ENCODE measurements at places on chromosomes 5 and 9.

DNA sequence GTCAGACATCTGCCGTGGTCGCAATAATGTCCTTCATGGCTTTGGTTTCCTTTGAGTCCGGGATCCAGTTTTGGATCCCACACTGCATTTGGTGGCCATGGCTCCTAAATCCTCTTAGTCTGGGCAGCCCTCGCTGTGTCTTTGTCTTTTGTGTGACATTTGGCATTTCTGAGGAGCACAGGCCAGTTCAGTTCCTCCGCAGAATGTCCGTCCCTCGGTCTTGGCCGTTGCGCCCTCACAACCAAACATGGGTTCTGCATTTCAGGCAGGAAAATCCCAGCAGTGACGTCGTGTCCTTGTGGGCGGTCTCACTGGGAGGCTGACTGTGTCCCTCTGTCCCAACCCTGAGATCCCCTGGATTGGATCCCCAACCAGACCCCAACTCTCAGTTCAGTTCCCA, 172.9 kb upstream of the PPP1R26 start:
- no peak for DNase-seq
- H3K36me3 ChIP-seq = no peaks in the 10 kb centered on the region

- H3K36me3 ChIP-seq = no peaks in the 10 kb centered on the region
- no peak overlapping the region for H3K27ac ChIP-seq
- H3K4me1 ChIP-seq = no peaks in the 10 kb centered on the region
- H3K4me3 ChIP-seq = no peak overlapping the region
These were observed 995.4 kb upstream of the WWC1 start for GRCh38 chr5:167296066-167296465.

GRCh38 chr5:59320420-59320819, 573.1 kb downstream of the PDE4D start:
- no peaks in the 10 kb centered on the region for H3K36me3 ChIP-seq
- H3K27me3 ChIP-seq = peaks cover 13% of the 10 kb centered on the region
- no peak for DNase-seq
- H3K4me1 ChIP-seq = no peaks in the 10 kb centered on the region

- peak within 1 kb of the TSS; percentile 40 for H3K4me3 ChIP-seq
- DNase-seq = no peak
- peaks cover 74% of the 10 kb centered on the region for H3K27me3 ChIP-seq
These were observed at the start of gene IRX4 for GRCh38 chr5:1882337-1883119. TSS of gene IRX4 (minus strand) at chr5:1882925. CDS start at chr5:1882647, 278 bp downstream.

DNA sequence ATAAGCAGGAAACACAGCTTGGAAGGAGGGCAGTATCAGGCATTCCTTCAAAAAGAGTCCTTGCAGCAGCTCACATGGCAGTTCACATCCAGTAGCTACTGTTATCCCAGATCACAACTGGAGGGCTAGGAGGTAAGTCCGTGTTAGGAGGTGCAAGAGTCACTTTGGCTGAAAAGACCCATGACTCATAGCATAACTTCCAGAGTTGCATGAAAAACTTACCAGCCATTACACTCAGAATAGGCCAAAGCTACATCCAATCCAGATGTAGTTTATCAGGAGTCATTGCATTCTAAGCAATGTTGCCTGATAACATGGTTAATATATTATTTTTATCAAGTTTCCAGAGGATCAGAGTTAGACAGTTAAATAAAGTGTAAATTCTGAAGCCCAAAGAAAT, 1126.4 kb upstream of the SEMA6A start:
- H3K4me3 ChIP-seq = no peak overlapping the region
- no peaks in the 10 kb centered on the region for H3K4me1 ChIP-seq
- no peak for DNase-seq

GRCh38 chr9:112086627-112087026, 88.5 kb downstream of the SUSD1 start:
- no peak overlapping the region for H3K27ac ChIP-seq
- no peaks in the 10 kb centered on the region for H3K27me3 ChIP-seq
- no peak for DNase-seq
- peaks cover 3% of the 10 kb centered on the region for H3K36me3 ChIP-seq

- no peaks in the 10 kb centered on the region for H3K36me3 ChIP-seq
- no peak for DNase-seq
- no peak overlapping the region for H3K4me3 ChIP-seq
- H3K4me1 ChIP-seq = no peaks in the 10 kb centered on the region
- H3K27me3 ChIP-seq = peaks cover 12% of the 10 kb centered on the region
These were observed 64.6 kb upstream of the FCN1 start for GRCh38 chr9:134982311-134982710.

DNA sequence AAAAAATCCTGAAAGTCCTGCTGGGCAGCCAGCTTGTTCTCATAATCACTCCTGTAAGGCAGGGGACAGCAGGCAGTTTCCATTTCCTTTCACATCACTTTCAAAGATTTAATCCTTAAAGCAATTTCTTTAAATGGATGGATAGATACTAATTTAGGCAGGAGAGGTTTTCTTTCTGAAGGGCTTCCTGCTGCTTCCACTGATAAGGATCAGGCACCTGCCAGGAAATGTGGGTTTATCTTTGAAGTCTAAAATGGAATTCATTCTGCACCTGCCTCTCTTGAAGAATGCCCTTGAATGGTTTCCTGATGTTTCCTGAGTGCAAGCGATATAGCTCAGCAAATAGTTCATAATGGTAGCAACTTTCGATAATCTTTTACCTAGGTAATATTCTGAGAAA, 64.5 kb downstream of the STARD4 start:
- H3K27me3 ChIP-seq = no peaks in the 10 kb centered on the region
- H3K36me3 ChIP-seq = peaks cover 23% of the 10 kb centered on the region
- H3K4me1 ChIP-seq = peaks cover 8% of the 10 kb centered on the region
- no peak for DNase-seq
- H3K27ac ChIP-seq = no peak overlapping the region

- H3K36me3 ChIP-seq = no peaks in the 10 kb centered on the region
- no peaks in the 10 kb centered on the region for H3K4me1 ChIP-seq
- H3K4me3 ChIP-seq = no peak overlapping the region
- DNase-seq = no peak
- H3K27me3 ChIP-seq = peaks cover 6% of the 10 kb centered on the region
These were observed 222.0 kb upstream of the KLF4 start for GRCh38 chr9:107711542-107711941.

GRCh38 chr5:135934939-135935338, 19.8 kb downstream of the LECT2 start:
- H3K27me3 ChIP-seq = peaks cover 31% of the 10 kb centered on the region
- DNase-seq = no peak
- H3K4me3 ChIP-seq = no peak overlapping the region
- no peak overlapping the region for H3K27ac ChIP-seq
- H3K4me1 ChIP-seq = no peaks in the 10 kb centered on the region
- H3K36me3 ChIP-seq = no peaks in the 10 kb centered on the region

- no peaks in the 10 kb centered on the region for H3K27me3 ChIP-seq
- H3K27ac ChIP-seq = peak overlapping the region; percentile 34
- H3K4me1 ChIP-seq = peaks cover 77% of the 10 kb centered on the region
These were observed 60.9 kb downstream of the TLE4 start for GRCh38 chr9:79632705-79633104.

- peaks cover 30% of the 10 kb centered on the region for H3K36me3 ChIP-seq
- no peak overlapping the region for H3K4me3 ChIP-seq
- DNase-seq = no peak
- no peak overlapping the region for H3K27ac ChIP-seq
- no peaks in the 10 kb centered on the region for H3K27me3 ChIP-seq
- peaks cover 51% of the 10 kb centered on the region for H3K4me1 ChIP-seq
These were observed 43.2 kb downstream of the PSMB7 start for GRCh38 chr9:124372038-124372437.

DNA sequence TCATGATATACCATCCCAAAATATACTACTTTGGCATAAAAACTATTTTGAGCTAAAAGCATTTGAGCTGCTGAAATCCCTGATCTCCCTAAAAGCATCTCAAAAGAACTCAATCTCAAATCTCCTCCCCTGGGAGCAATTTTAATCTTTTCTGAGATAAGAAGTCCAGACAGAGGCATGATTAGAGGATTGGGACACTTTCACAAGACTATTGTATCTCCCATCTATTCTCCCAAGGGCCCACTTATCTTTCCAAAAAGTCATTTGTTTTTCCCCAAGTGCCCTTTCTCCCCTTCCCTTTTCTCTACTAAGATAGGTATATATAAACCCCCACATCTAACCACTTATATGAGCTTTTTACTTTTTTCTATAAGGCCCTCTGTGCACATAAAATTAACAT, 79.7 kb downstream of the ALDH7A1 start:
- DNase-seq = no peak
- H3K4me1 ChIP-seq = peaks cover 15% of the 10 kb centered on the region
- H3K27ac ChIP-seq = no peak overlapping the region
- H3K27me3 ChIP-seq = no peaks in the 10 kb centered on the region
- H3K36me3 ChIP-seq = no peaks in the 10 kb centered on the region

- H3K27me3 ChIP-seq = no peaks in the 10 kb centered on the region
- no peak overlapping the region for H3K4me3 ChIP-seq
- H3K4me1 ChIP-seq = peaks cover 14% of the 10 kb centered on the region
- H3K27ac ChIP-seq = peak overlapping the region; percentile 48
These were observed 6.1 kb downstream of the ORM2 start for GRCh38 chr9:114335745-114336144.

- H3K27ac ChIP-seq = peak overlapping the region; percentile 76
- H3K4me3 ChIP-seq = peak overlapping the region; percentile 98
- H3K36me3 ChIP-seq = peaks cover 3% of the 10 kb centered on the region
- DNase-seq = no peak
- peaks cover 18% of the 10 kb centered on the region for H3K4me1 ChIP-seq
- H3K27me3 ChIP-seq = no peaks in the 10 kb centered on the region
These were observed 719 bp downstream of the MIGA2 start for GRCh38 chr9:129036923-129037766.

GRCh38 chr5:17114233-17114632, 103.2 kb upstream of the BASP1 start:
- H3K27me3 ChIP-seq = peaks cover 14% of the 10 kb centered on the region
- DNase-seq = no peak

DNA sequence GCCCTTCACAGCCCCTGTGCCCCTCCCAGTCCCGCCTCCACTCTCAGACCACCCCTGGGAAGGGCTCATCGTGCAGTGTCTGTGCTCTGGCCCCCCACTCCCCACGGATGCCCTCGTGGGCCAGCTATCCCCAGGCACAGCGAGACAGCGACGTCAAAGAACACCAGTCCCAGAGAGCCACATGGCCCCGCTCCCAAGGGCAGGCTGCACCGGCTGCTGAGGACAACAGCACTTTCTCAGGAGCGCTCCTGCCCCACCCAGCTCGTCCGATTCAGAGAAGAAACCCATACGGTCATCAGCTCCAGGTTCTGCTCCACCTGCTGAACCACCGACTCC, 4.8 kb upstream of the SNAPC4 start:
- H3K4me1 ChIP-seq = peaks cover 58% of the 10 kb centered on the region
- H3K36me3 ChIP-seq = peaks cover 62% of the 10 kb centered on the region
- H3K27me3 ChIP-seq = no peaks in the 10 kb centered on the region
- peak overlapping the region; percentile 89 for H3K27ac ChIP-seq
- peak overlapping the region; percentile 67 for H3K4me3 ChIP-seq

GRCh38 chr5:168415401-168415800, 70.9 kb upstream of the RARS1 start:
- no peak for DNase-seq
- H3K4me1 ChIP-seq = peaks cover 1% of the 10 kb centered on the region
- H3K27ac ChIP-seq = no peak overlapping the region
- H3K4me3 ChIP-seq = no peak overlapping the region

- H3K27ac ChIP-seq = no peak overlapping the region
- no peak overlapping the region for H3K4me3 ChIP-seq
- no peaks in the 10 kb centered on the region for H3K4me1 ChIP-seq
- no peaks in the 10 kb centered on the region for H3K36me3 ChIP-seq
These were observed 93.7 kb downstream of the SGCD start for GRCh38 chr5:156420665-156421064.

DNA sequence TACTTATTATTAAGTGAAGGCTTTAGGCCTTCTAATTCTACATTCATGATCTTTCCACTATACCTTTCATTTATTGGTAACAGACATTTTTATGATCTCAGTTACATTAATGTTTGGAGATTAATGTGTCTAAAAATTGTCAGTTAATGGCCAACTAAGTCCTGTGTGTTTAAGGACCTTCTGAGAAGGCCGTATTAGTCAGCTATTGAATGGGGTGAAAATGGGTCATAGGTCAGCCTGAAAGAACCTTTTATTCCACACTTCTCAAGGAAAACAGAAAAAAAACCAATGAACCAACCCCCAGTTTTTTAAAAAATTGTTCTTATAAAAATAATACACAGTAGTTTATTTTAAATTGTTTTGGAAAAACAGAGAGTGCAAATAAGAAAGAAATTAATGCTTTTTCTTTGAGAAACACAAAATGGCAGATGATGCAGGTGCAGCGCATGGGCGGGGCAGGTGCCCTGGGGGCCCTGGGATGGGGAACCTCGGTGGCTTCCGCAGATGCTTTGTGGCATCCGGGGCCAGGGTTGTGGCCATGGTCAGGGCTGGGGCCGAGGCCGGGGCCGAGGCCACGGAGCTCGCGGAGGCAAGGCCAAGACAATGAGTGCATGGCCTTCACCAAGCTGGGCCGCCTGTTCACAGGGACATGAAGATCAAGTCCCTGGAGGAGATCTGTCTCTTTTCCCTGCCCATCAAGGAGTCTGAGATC, 141.9 kb downstream of the SPATA31D1 start:
- H3K27me3 ChIP-seq = no peaks in the 10 kb centered on the region
- H3K4me3 ChIP-seq = no peak overlapping the region
- H3K36me3 ChIP-seq = no peaks in the 10 kb centered on the region

DNA sequence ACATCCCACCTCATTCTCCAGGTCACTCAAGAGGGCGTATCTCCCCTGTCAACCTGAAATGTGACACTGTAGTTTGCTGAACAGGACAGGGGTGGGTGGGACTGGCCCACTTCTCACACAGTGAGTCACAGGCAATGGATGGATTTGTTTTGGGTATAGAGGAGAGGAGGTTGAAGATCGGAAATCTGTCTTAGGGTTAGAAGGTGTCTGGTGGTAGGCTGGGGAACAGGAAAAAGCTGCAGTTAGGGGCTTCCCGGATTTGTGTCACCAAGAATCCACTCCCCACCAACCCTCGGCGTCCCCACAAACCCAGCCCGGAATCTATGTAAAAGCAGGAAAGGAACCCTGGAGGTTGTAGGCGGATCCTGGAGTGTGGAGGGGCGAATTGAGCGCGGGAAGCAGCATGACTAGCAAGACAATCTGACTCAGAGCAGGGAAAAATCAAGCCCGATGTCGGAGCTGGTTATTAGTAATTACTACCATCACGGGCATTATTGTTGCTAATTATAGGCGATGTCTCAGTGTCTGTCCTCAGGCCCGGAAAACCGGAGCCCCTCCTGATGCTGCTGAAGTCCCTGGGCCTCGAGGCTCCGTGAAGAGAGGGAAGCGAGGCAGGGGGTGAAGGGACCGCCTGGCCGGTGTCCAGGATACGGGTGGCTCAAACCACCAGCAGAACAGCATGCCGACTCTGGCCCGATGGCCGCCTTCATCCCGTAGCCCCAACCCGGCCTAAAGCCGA, 1.7 kb upstream of the IRX1 start:
- no peak for DNase-seq
- H3K4me3 ChIP-seq = no peak overlapping the region
- H3K36me3 ChIP-seq = no peaks in the 10 kb centered on the region
- peaks cover 87% of the 10 kb centered on the region for H3K27me3 ChIP-seq
- peaks cover 1% of the 10 kb centered on the region for H3K4me1 ChIP-seq

GRCh38 chr5:55096861-55097260, 5.6 kb upstream of the GZMA start:
- peaks cover 54% of the 10 kb centered on the region for H3K4me1 ChIP-seq
- peaks cover 3% of the 10 kb centered on the region for H3K27me3 ChIP-seq
- H3K27ac ChIP-seq = no peak overlapping the region
- H3K36me3 ChIP-seq = peaks cover 37% of the 10 kb centered on the region
- H3K4me3 ChIP-seq = no peak overlapping the region

GRCh38 chr5:95543017-95543705, 11.6 kb downstream of the SKIC3 start:
- peaks cover 13% of the 10 kb centered on the region for H3K4me1 ChIP-seq
- no peak for DNase-seq
- peak overlapping the region; percentile 3 for H3K27ac ChIP-seq

Measured in activated naive CD8-positive, alpha-beta T cell treated with anti-CD3 and anti-CD28 coated beads for 36 hours (primary cell).